ENCODE measurements at places on chromosomes 1 and 21.

GRCh38 chr1:21933397-21934248, 3.5 kb downstream of the HSPG2 start:
- DNase-seq = peak; percentile 68

DNA sequence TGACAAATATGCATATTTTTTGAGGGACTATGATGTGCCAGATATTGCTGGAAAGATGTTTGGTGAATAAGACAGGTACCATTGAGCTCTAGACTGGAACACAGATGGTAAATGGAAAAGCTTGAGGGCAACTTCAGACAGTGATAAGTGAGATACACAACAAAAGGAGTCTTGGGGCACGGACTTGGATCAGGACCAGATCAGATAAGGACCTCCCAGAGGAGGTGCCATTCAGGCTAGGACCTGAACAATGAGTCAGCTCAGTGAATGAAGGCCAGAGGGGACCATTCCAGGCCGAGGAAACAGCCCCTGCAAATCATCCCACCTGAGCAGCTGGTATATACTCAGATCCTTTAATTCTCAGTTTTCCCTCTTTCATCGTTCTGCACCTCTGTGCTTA, 1.8 kb upstream of the KCNJ15 start:
- no peak for DNase-seq

GRCh38 chr1:160862203-160863060, at the start of gene CD244:
Gene CD244, minus strand, starts transcription at chr1:160862887. Its CDS starts 210 bp downstream, at chr1:160862677.
- DNase-seq = no peak

GRCh38 chr1:165075725-165076370, 280.7 kb downstream of the LMX1A start:
- DNase-seq = peak; percentile 66

- DNase-seq = no peak
Observed at GRCh38 chr1:81314513-81315233, 486.1 kb upstream of the ADGRL2 start.

- peak; percentile 37 for DNase-seq
Observed at GRCh38 chr1:50968821-50969610, 1.0 kb upstream of the CDKN2C start.

GRCh38 chr21:15968776-15969310, 239.1 kb downstream of the USP25 start:
- no peak for DNase-seq

DNA sequence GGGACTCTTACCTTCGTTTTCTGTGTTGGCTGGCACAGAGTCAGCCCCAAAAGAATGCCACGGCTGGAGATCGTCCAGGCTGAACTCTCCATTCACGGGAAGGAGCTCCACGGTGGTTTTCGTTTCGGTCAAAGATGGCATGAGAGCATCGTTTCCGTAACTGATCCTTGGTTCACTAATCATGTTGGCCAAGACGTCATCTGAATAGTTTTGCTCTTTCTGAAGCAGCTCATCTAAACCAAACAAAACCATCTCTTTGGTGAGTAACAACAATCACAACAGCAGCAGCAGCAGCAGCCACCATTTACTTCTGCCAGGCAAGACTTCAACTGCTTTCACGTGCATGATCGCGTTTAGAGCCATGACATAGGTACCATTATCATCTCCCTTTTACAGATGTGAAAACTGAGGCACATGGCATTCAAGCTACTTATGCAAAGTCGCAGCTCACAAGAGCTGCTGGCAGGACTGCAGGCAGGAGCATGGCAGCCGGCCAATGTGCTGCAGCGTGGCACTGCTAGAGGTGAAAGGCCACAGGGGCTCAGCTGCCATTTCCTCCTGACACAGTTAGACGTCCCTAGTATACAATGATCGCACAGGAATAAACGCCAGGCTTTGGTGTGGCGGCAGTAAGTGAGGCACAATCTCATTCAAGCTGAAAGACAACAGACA, 177.1 kb downstream of the GABPA start:
- DNase-seq = no peak

DNA sequence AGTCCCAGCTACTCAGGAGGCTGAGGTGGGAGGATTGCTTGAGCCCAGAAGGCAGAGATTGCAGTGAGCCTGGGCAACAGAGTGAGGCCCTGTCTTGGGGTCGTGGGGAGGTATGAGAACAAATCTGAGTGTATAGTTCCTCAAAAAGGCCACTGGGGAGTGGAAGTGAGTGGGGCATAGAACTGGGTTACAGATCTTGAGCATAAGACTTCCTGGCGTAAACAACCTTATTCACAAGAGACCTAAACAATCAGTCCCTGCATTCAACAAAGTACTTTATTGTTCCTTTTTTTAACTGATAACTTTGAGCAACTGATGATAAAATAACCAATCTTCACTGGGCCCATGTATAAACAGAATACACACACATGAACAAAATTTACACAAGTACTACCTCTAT, 72.7 kb upstream of the MUTYH start:
- DNase-seq = no peak

GRCh38 chr1:8562881-8563865, 245.3 kb downstream of the SLC45A1 start:
- DNase-seq = no peak

DNA sequence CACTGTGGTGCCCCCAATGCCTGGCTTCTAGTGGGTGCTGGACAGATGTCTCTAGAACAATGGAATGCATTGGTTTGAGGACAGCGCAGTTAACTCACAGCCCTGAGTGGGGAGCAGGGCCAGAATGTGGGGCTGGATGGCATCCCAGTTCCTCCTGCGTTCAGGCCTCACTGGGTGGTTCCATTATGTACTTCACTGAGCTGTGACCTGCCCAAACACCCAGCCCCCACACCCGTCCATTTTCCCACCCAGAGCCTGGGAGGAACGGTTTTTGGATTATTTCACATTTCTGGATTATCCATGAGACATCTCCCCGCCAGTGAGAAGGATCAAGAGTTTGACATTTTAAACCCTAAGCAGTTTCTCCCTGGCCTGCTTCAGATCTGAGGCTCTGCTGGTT, 55.3 kb upstream of the WASF2 start:
- no peak for DNase-seq

- DNase-seq = no peak
Observed at GRCh38 chr1:47209725-47210325, 20.0 kb upstream of the PDZK1IP1 start.

DNA sequence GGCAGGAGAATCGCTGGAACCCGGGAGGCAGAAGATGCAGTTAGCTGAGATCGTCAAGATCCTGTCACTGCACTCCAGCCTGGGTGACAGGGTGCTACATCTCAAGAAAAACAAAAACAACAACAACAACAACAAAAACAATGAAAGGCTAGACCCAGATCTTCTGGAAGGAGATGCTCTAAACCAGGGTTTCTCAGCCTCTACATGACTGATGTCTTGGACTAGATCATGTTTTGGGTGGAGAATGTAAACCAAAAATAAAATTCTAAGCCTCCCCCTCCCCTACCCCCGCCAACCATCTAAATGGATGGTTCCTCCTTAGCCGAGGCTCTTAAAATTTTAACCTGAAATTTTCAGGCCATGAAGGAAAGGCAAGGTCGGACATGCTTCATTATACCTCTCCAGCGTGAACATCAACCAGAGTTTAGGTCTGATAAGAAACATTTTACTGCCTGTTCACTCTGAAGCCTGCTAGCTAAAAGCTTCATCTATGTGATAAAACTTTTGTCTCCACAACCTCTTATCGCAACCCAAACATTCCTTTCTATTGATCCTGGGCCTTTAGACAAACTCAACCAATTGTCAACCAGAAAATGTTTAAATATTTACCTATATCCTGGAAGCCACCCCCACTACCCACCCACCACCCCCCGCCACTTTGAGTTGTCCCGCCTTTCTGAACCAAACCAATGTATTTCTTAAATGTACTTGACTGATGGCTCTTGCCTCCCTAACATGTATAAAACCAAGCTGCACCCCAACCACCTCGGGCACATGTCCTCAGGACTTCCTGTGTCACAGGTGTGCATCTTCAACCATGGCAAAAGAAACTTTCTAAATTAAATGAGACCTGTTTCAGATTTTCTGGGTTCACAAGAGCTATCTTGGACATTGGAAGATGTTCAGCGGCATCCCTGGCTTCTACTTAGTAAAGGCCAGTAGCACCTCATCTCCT, 1.9 kb upstream of the CAPN2 start:
- no peak for DNase-seq

GRCh38 chr1:52709016-52709415, 10.9 kb upstream of the COA7 start:
- no peak for DNase-seq

GRCh38 chr1:67605209-67605780, 79.7 kb upstream of the GADD45A start:
- DNase-seq = no peak

- no peak for DNase-seq
Observed at GRCh38 chr1:160744852-160745520, 5.9 kb downstream of the SLAMF7 start.

DNA sequence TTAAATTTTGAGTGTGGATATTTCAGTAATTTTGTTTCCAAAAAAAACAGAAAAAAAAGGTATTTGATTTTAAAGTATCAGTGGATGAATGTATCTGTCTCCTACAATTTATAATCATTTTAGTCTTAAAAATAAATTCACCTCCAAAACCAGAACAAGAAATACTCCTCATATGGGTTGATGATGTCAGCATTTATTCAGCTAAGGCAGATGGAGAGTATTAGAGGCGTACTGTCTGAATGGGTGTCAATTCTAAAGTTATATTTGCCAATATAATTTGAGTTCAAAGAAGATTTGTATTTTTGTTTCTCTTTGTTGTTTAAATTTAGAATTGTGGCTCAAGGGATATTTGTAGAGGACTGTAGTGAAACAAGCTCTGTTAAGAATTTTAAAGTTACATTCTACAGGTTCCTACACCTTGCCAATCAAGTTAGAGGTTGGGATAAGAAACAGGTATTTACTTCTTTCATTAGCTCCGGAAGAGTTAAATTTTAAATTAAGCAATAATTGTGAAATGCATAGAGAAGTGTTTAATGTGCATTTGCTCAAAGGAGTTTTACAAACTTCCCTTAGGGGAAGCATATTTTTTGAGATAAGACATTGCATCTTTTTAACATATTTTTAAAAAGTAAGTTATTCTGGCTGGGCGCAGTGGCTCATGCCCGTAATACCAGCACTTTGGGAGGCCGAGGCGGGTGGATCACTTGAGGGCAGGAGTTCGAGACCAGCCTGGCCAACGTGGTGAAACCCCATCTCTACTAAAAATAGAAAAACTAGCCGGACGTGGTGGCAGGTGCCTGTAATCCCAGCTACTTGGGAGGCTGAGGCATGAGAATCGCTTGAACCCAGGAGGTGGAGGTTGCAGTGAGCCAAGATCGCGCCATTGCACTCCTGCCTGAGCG, 1.2 kb downstream of the PLA2G4A start:
- DNase-seq = no peak

DNA sequence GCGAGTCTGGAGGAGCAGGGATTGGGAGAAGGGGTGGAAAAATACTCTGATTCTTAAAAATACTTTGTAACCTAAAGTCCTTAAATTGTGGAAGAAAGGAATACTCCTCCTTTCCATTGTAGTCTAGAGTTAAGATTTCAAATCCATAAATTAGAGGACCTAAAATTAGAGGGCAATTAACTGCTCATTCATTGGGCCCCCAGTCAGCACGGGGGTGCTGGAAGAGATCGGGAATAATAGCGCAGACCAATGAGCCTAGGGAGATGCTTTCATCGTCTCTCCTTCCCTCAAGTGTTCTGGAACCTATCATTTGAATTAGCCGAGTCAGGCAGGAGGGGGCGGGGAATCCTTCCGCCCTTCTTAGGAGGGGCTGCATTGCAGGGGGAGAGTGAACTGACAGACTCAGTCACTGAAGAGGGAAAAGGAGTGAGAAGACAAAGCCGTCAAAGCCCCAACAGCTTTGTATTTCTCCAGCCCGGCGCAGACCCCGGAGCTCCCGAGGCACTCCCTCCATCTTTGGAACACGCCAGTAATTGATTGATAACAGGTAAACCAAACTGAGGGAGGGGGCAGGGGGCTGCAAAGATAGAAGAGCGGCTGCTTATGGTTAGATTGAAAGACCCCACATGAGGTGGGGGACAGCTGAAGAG, at the start of gene MLLT11:
TSS of gene MLLT11 (plus strand) at position 391 of the 650 bp plus-strand sequence. CDS start 6,828 bp downstream, outside the sequence.
- DNase-seq = peak; percentile 78

GRCh38 chr1:21319447-21320407, 29.5 kb upstream of the ECE1 start:
- DNase-seq = no peak

DNA sequence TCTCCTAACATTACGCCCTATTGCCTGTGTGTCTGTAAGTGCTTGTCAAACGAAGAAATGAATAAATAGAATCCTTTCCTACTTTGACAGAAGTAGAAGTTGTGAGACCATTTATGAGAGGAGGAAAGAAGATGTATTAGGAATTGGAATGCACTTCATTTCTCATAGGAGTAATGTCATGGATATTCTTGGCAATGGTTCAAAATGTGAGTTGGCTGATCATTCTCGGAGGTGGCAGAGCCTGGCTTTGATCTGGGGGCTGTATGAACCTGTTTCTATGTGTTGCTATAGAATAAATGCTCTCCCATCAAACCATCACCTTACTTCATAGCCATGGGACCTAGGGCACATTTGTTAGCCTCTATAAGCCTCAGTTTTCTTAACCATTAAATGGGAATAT, 10.1 kb upstream of the SERBP1 start:
- DNase-seq = no peak

DNA sequence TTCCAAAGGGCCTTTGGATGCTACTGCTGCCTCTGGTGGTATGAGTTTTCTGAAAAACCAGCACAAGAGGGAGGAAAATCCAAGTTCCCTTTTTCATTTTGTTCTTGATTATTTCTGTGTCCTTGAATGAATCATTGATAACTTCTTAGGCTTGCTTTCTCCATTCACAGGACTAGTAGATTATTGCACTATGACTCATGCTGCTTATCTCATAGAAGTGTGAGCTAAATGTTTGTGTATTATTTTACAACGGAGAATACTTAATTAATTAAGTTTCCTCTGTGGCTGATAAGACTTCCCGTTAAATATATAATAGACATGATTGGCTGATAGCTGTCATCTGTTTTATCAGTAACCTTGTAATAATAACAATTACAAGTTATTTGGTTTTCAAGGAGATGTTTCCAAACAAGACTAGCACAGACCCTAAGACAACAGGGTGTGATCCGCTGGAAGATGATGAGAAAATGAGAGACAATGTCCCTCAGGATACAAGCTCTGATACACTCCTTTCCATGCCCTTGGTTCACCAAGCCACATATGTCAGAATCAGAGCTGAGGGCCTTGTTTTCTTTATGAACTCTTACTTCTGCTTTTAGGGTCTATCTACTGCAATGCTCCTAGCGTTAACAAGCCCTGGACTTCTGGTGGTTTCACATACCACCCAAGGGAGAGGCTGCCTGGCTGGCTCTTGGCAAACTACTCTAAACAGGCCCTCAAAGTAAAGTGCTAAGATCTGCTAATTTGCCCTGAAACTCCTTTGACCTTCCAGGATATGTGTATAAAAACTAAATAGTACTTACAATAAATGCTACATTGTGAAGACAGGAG, 1078.3 kb downstream of the TTLL7 start:
- no peak for DNase-seq

- DNase-seq = no peak
Observed at GRCh38 chr21:29318354-29318753, 19.6 kb downstream of the BACH1 start.

- DNase-seq = no peak
Observed at GRCh38 chr1:175530622-175531375, 212.6 kb downstream of the TNR start.
